Activated naive CD8-positive, alpha-beta T cell treated with anti-CD3 and anti-CD28 coated beads for 36 hours (primary cell): ENCODE measurements at places on chromosomes 16 and 17. TPM values are rescaled to one million over a fixed set of nuclear protein-coding genes. Genes with fewer than 3 reads are reported as not detected.

- H3K36me3 ChIP-seq = peaks cover 19% of the 10 kb centered on the region
- peaks cover 20% of the 10 kb centered on the region for H3K4me1 ChIP-seq
- H3K4me3 ChIP-seq = no peak overlapping the region
- no peaks in the 10 kb centered on the region for H3K27me3 ChIP-seq
- H3K27ac ChIP-seq = no peak overlapping the region
- DNase-seq = peak; percentile 43
Measured at GRCh38 chr16:69123910-69124309, 8.5 kb downstream of the CHTF8 start.

DNA sequence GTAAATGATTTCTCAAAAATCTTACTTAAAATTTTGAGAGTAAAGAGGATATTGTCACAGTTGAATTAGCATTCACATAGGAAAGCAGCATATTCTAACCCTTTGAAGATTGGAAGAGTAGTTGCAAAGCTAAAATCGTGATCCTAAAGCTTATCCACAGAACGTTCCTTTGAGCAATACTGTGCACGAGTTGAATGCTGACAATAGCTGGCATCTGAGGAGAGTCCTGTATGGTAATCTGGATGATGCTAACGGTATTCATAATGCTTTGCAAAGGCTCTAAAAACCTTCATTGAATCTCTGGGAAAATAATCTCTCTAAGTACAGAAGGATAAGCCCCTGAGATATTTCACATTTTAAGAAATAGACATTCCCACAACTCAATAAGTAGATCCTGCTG, 354.6 kb downstream of the CDH8 start:
- no peaks in the 10 kb centered on the region for H3K27me3 ChIP-seq
- H3K36me3 ChIP-seq = no peaks in the 10 kb centered on the region
- H3K4me1 ChIP-seq = no peaks in the 10 kb centered on the region
- no peak for DNase-seq
- no peak overlapping the region for H3K27ac ChIP-seq

GRCh38 chr16:87095271-87095670, 221.9 kb downstream of the C16orf95 start:
- H3K27ac ChIP-seq = no peak overlapping the region
- DNase-seq = no peak
- H3K27me3 ChIP-seq = peaks cover 8% of the 10 kb centered on the region
- H3K4me1 ChIP-seq = no peaks in the 10 kb centered on the region
- H3K36me3 ChIP-seq = no peaks in the 10 kb centered on the region
- no peak overlapping the region for H3K4me3 ChIP-seq

- peaks cover 2% of the 10 kb centered on the region for H3K4me1 ChIP-seq
- H3K27me3 ChIP-seq = peaks cover 30% of the 10 kb centered on the region
- H3K27ac ChIP-seq = no peak overlapping the region
- H3K36me3 ChIP-seq = no peaks in the 10 kb centered on the region
- H3K4me3 ChIP-seq = no peak overlapping the region
Measured at GRCh38 chr17:83103200-83103942, 24.0 kb downstream of the METRNL start.

GRCh38 chr17:35052241-35052610, 11.3 kb downstream of the RFFL start:
- peak overlapping the region; percentile 79 for H3K27ac ChIP-seq
- peaks cover 6% of the 10 kb centered on the region for H3K36me3 ChIP-seq
- DNase-seq = no peak
- no peaks in the 10 kb centered on the region for H3K27me3 ChIP-seq

- no peak overlapping the region for H3K4me3 ChIP-seq
- no peak overlapping the region for H3K27ac ChIP-seq
- no peak for DNase-seq
- H3K27me3 ChIP-seq = no peaks in the 10 kb centered on the region
Measured at GRCh38 chr17:73883175-73883574, 238.9 kb upstream of the SDK2 start.

Gene ERN2
- not detected for total RNA-seq

- no peak for DNase-seq
- peaks cover 53% of the 10 kb centered on the region for H3K4me1 ChIP-seq
- H3K27me3 ChIP-seq = no peaks in the 10 kb centered on the region
- H3K4me3 ChIP-seq = no peak overlapping the region
Measured at GRCh38 chr17:67496286-67496685, 119.2 kb downstream of the PITPNC1 start.

Gene DNASE1L2
- 0.87 TPM for total RNA-seq

- H3K27me3 ChIP-seq = no peaks in the 10 kb centered on the region
- no peak overlapping the region for H3K4me3 ChIP-seq
- H3K27ac ChIP-seq = no peak overlapping the region
- peaks cover 24% of the 10 kb centered on the region for H3K4me1 ChIP-seq
Measured at GRCh38 chr17:82553210-82553930, 33.8 kb downstream of the FOXK2 start.

Gene CCL16
- total RNA-seq = not detected

- peaks cover 30% of the 10 kb centered on the region for H3K4me1 ChIP-seq
- peaks cover 57% of the 10 kb centered on the region for H3K27me3 ChIP-seq
- H3K4me3 ChIP-seq = no peak overlapping the region
- peak; percentile 34 for DNase-seq
- H3K27ac ChIP-seq = no peak overlapping the region
Measured at GRCh38 chr16:2966808-2967191, 2.3 kb upstream of the PAQR4 start.

DNA sequence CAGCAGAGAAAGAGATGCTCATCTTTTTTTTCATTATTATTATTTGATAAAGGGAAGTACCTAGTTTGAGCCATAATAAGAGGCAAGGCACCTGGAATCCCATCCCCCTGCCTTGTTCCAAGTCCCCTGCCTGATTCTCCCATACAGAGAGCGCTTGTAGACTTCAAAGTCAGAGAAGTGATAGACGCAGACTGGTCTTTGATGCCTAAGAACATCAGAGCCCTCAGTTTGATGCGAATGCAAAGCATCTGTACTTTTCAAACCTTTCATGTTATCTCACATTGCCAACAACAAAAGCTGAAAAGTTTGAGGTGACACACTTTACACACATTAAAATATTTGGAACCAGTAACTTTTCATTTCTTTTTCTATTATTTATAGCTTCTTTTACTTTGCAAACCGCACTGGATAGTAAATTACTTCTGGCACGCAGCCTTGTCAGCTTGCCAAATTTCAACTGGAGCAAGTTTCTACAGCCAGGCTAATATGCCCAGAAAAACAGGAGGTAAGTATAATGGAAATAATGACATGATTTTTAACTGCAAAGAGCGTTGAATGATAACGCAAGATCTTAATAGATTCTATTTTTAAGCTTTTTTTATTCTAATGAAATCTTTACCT, 5.9 kb upstream of the UTP6 start:
- H3K27me3 ChIP-seq = peaks cover 21% of the 10 kb centered on the region
- H3K4me1 ChIP-seq = peaks cover 27% of the 10 kb centered on the region
- H3K27ac ChIP-seq = peak overlapping the region; percentile 63
- H3K4me3 ChIP-seq = peak overlapping the region; percentile 11

GRCh38 chr16:76444832-76445231, 167.6 kb downstream of the CNTNAP4 start:
- no peak overlapping the region for H3K4me3 ChIP-seq
- H3K27ac ChIP-seq = no peak overlapping the region
- no peak for DNase-seq
- no peaks in the 10 kb centered on the region for H3K4me1 ChIP-seq
- no peaks in the 10 kb centered on the region for H3K36me3 ChIP-seq

- no peaks in the 10 kb centered on the region for H3K27me3 ChIP-seq
- DNase-seq = no peak
- H3K27ac ChIP-seq = peak overlapping the region; percentile 65
Measured at GRCh38 chr16:57533431-57534336, 2.7 kb downstream of the CCDC102A start.

DNA sequence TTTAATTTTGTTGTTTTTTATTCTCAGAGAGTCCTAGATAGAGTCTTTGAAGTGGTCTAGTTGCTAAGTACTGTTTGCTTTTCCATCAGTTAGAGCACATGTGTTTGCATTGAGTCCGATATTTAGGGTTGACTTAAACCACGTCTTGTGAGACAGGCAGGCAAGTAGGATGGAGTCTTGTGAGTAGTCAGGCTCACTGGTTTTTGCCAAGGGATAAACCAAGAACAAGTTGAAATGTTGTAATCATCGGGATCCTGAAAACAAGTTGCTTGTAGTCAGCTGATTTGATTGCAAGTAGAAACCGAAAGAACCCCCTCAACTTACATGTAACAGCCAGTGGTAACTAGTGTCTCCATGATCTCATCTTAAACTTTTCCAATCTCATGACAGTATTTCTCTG, 17.2 kb downstream of the ATP6V0A1 start:
- peaks cover 17% of the 10 kb centered on the region for H3K36me3 ChIP-seq
- no peak for DNase-seq

DNA sequence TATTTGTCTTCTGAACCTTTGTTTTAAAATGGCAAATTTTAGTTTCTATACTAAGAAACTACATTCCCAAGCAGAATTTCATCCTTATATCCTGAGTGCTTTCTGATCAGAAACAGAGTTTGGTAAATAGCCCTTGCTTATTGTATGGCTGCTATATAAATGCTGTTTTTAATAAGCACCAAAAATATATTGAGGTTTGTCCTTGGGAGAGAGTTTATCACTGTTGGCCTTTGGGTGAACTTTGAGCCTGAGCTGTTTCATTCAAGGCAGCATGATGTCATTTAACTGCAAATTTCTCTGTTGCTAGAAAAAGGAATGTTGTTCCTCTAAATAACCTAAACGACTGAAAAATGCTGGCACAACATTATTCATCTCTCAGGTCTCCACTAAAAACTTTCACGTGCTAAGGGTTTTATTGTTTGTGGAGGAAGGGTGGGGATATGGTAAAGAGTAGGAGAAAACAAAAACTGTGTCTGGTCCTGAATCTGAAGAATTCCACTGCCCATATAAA, 334.3 kb upstream of the TBX2 start:
- DNase-seq = no peak
- H3K27ac ChIP-seq = no peak overlapping the region
- no peaks in the 10 kb centered on the region for H3K27me3 ChIP-seq
- peaks cover 2% of the 10 kb centered on the region for H3K36me3 ChIP-seq
- no peak overlapping the region for H3K4me3 ChIP-seq

DNA sequence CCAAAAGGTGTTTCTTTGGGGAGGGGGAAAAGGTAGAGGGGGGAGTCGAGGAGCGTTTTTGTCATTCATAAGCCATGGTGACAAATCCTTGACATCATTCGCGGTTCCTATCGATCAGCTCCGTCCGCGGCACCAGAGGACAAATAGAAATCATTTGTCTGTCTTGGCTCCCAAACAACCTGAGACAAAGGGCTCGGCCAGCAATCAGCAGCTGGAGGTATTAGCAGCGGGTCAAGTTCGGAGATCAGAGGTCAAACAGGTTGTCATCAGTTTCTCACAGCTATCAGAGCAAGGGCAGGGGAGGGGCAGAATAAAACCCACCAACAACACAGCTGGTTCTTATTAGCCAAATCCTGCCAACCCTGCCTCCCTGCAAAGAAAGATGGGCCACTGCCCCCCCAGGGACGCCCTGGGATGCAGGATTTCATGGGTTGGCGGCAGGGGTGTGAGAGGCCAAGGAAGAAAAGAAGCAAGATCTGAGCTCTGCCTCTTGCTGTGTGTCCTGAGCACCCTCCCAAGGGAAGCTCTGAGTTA, 145.3 kb upstream of the LHX1 start:
- H3K4me3 ChIP-seq = no peak overlapping the region
- H3K36me3 ChIP-seq = no peaks in the 10 kb centered on the region
- H3K4me1 ChIP-seq = no peaks in the 10 kb centered on the region

- H3K4me1 ChIP-seq = peaks cover 4% of the 10 kb centered on the region
- H3K4me3 ChIP-seq = no peak overlapping the region
- DNase-seq = no peak
- H3K36me3 ChIP-seq = peaks cover 11% of the 10 kb centered on the region
- H3K27ac ChIP-seq = no peak overlapping the region
- no peaks in the 10 kb centered on the region for H3K27me3 ChIP-seq
Measured at GRCh38 chr17:49832840-49833599, 14.8 kb downstream of the TAC4 start.
